ENCODE measurements at places on chromosomes 5 and 9.

DNA sequence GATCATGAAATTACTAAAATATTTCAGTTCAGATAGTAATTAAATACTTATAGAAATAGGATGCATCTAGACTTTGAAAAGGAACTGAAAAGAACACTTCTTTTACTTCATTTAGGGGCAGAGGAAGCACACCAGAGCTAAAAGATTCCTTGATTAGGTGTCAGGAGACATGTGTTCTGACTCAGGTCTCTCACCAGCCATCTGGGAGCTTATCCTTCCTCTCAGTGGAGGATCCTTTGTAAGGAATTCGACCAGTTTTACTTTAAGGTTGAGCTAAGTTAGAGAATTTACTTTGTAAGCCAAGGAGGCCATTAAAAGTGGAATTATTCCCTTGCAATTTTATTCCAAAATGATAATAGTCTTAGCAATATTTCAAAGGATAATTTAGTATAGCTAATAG, 16.7 kb downstream of the VCAN start:
- no peaks in the 10 kb centered on the region for H3K27me3 ChIP-seq
- peak; percentile 16 for DNase-seq
- H3K4me3 ChIP-seq, result no peak overlapping the region
- peaks cover 29% of the 10 kb centered on the region for H3K36me3 ChIP-seq
- no peak overlapping the region for H3K27ac ChIP-seq

DNA sequence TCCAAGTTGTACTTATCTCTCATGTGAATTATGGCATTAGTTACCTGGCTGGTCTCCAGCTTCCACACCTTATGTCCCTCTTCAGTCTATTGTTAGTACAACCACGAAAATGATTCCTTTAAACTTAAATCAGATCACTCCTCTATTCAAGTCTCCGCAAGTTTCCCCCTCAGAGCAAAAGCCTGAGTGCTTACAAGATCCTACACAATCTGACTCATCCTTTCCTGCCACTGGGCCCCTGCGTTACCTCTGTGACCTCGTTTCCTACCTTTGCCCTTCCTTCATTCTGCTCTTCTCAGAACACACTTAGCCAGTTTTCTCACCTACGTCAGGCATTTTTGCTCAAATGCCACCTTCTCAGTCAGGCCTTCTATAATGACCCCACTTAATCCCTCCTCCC, 45.1 kb upstream of the GLIS3 start:
- H3K27ac ChIP-seq, result no peak overlapping the region
- H3K27me3 ChIP-seq, result no peaks in the 10 kb centered on the region
- DNase-seq, result no peak
- no peak overlapping the region for H3K4me3 ChIP-seq

DNA sequence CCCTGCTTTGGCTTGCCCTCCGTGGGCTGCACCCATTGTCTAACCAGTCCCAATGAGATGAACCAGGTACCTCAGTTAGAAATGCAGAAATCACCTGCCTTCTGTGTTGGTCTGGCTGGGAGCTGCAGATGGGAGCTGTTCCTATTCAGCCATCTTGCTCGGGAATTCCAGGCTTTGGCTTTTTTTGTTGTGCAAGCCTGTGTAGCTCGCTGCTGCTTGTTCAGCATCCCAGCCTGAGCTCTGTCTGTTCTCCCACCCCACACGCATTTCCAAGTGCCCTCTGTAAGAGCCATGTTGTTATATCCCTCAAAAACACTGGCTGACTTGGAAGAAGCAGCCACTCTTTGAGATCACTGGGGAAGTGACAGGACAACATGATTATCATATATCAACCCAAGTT, 101.6 kb upstream of the DPYSL3 start:
- no peak overlapping the region for H3K27ac ChIP-seq
- DNase-seq, result no peak
- no peaks in the 10 kb centered on the region for H3K4me1 ChIP-seq

GRCh38 chr5:87258507-87258906, 9.2 kb upstream of the RASA1 start:
- H3K36me3 ChIP-seq, result no peaks in the 10 kb centered on the region
- H3K27ac ChIP-seq, result no peak overlapping the region
- no peak for DNase-seq
- H3K27me3 ChIP-seq, result peaks cover 3% of the 10 kb centered on the region
- no peaks in the 10 kb centered on the region for H3K4me1 ChIP-seq
- no peak overlapping the region for H3K4me3 ChIP-seq

DNA sequence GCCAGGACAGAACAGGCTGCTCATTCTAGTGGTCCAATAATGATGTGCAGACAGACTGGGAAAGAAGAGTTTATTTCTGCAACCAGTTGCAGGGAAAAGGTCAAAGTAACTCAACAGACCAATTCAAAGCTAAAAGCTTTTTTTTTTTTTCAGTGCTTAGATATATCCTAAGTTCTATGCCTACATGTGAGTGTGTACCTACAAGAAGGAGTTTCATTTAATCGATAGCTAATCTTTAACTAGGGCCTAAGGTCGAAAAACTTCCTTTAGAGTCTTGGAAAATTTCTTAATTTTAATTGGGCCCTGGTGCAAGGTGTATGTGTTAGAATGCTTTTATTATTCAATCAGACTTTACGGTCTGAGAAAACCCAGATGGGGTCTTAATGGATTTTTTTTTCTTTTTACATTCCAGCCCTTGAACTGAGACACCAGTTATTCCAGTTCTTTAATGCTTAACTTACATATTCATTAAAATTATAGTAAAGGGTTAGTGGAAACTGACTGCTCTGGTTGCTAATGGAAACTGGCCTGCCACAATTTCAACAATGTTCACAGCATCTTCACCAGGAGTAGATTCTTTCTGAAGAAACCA, 365.3 kb downstream of the MTRR start:
- H3K4me1 ChIP-seq, result no peaks in the 10 kb centered on the region
- no peaks in the 10 kb centered on the region for H3K36me3 ChIP-seq
- no peak overlapping the region for H3K4me3 ChIP-seq
- no peak for DNase-seq
- H3K27ac ChIP-seq, result no peak overlapping the region

DNA sequence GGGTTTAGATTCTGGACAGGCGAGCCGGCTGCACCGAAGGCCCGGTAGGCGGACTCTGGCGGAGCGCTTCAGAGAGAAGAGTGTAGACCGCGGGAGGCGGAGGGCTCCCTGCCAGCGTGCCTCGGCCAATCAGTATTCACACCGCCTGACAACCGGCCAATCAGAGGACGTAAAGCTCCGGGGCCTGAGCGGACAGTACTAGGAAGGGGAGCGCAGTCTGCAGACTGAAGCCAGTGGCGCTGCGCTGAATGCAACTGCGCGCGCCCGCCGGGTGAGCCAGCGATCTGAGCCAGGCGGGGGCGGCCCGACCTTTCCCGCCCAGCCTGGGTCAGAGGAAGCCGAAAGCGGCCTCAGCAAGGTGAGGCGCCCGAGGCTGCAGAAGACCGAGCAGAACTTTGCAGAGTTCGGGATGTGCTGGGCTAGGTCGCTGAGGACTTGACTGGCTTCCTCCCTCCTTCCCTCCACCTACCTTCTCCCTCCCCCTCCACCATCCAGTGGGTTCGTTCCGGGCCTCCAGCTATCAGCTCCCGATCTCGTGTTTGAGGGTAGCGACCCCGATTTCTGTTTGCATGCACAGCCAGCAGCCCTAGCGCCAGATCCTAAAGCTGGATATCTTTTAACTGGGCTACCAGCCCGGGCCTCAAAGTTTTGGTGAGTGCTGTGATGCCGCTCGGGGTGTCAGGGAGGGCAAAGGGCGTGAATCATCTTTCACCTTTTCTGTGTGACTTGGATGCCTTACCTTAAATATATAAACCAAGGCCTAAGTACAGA, at the start of gene DMRT2:
DMRT2 (plus strand) TSS at position 233 of the 771 bp plus-strand sequence. CDS start 1,257 bp downstream, outside the sequence.
- peak within 1 kb of the TSS; percentile 51 for H3K4me3 ChIP-seq
- peak; percentile 99 for DNase-seq
- H3K4me1 ChIP-seq, result peaks cover 56% of the 10 kb centered on the region
- H3K36me3 ChIP-seq, result peaks cover 11% of the 10 kb centered on the region
- peaks cover 78% of the 10 kb centered on the region for H3K27me3 ChIP-seq

- H3K27ac ChIP-seq, result no peak overlapping the region
- no peak overlapping the region for H3K4me3 ChIP-seq
- no peaks in the 10 kb centered on the region for H3K4me1 ChIP-seq
Observed at GRCh38 chr5:41636605-41637004, 126.2 kb upstream of the PLCXD3 start.

DNA sequence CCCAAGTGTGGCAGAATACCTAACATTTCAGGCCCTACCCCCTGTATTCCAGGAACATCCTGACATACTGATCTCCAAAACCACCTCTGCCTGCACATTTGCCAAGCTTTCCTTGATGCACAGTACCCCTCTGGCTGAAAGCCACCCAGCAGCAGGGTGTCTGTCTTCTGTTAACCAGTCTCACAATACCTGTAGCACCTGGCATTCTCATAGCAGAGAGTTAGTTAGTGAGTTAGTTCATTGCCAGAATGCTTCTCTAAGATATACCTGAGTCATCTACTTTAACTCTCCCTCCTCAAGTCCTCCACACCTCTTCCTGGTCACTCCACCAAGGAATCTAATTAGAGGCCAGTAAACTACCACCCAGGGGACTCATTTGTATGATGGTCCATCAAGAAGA, 46.1 kb upstream of the IL7R start:
- H3K4me3 ChIP-seq, result no peak overlapping the region
- no peak for DNase-seq
- no peaks in the 10 kb centered on the region for H3K4me1 ChIP-seq
- H3K27ac ChIP-seq, result no peak overlapping the region
- H3K36me3 ChIP-seq, result no peaks in the 10 kb centered on the region
- H3K27me3 ChIP-seq, result no peaks in the 10 kb centered on the region

DNA sequence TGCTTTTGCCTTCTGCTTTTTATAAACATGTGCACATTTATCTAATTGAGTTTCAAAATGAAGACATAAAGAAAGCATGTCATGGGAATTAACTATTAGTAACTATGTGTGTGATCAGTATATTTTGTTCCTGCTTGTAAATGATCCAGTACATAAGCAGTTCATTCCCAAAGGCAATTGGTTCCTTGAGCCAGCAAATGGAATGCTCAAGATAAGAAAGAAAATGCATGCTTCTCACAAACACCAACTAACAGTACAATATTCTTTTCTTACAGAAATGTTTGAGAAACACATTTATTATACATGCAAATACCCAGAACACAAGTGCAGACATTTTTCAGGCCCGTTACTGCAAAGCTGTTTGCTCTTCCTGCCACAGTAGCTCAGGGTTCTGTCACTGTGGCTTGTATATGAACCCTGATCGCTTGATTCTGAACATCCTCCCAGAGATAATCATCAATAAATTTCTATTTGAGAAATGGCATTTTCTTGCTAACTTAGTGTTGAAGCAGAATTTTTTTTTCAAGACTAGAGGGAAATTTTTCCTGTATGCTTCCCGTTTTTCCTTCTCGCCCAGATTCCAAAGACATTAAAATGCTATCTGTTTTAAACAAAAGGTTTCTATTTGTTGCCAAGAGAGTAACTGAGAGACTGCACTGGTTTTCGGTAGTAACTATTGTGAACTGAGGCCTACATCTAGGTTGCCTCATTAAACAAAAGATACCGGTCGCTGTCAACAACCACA, 1.9 kb downstream of the GNAQ start:
- H3K27me3 ChIP-seq, result no peaks in the 10 kb centered on the region
- DNase-seq, result peak; percentile 28
- peak overlapping the region; percentile 79 for H3K27ac ChIP-seq
- H3K36me3 ChIP-seq, result no peaks in the 10 kb centered on the region
- H3K4me3 ChIP-seq, result peak overlapping the region; percentile 77

GRCh38 chr9:105114964-105115728, 129.3 kb upstream of the SLC44A1 start:
- H3K4me3 ChIP-seq, result no peak overlapping the region
- peak; percentile 64 for DNase-seq
- H3K27ac ChIP-seq, result peak overlapping the region; percentile 51
- peaks cover 31% of the 10 kb centered on the region for H3K4me1 ChIP-seq
- H3K27me3 ChIP-seq, result no peaks in the 10 kb centered on the region

DNA sequence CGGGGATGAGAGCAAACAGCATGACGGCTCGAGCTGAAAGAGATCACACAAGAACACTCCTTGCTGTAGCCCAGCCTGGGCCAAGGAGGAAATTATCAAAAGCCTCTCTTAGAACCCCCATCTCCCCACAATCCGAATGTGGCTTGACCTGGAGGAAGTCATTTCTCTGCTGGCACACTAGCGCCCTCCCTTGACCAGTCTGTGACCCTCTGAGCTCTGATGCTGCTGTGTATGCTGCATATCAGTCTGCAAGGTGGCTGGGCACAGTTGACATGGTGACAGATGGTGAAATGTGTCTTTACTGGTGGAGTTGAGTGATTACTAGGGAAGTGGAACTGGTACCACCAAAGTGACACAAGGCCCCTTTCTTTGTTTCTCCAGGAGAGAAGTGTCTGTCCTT, 3.3 kb downstream of the SLC46A2 start:
- peaks cover 23% of the 10 kb centered on the region for H3K27me3 ChIP-seq
- H3K4me1 ChIP-seq, result peaks cover 10% of the 10 kb centered on the region
- no peak overlapping the region for H3K27ac ChIP-seq
- DNase-seq, result no peak
- H3K4me3 ChIP-seq, result no peak overlapping the region
- H3K36me3 ChIP-seq, result no peaks in the 10 kb centered on the region

GRCh38 chr5:38443390-38443789, 113.1 kb downstream of the LIFR start:
- H3K27ac ChIP-seq, result no peak overlapping the region
- no peaks in the 10 kb centered on the region for H3K27me3 ChIP-seq
- no peak overlapping the region for H3K4me3 ChIP-seq
- no peaks in the 10 kb centered on the region for H3K36me3 ChIP-seq
- peaks cover 27% of the 10 kb centered on the region for H3K4me1 ChIP-seq

- peaks cover 9% of the 10 kb centered on the region for H3K36me3 ChIP-seq
- DNase-seq, result no peak
- H3K4me1 ChIP-seq, result no peaks in the 10 kb centered on the region
- no peak overlapping the region for H3K27ac ChIP-seq
- H3K27me3 ChIP-seq, result no peaks in the 10 kb centered on the region
Observed at GRCh38 chr5:154971501-154971900, 30.6 kb downstream of the MRPL22 start.

DNA sequence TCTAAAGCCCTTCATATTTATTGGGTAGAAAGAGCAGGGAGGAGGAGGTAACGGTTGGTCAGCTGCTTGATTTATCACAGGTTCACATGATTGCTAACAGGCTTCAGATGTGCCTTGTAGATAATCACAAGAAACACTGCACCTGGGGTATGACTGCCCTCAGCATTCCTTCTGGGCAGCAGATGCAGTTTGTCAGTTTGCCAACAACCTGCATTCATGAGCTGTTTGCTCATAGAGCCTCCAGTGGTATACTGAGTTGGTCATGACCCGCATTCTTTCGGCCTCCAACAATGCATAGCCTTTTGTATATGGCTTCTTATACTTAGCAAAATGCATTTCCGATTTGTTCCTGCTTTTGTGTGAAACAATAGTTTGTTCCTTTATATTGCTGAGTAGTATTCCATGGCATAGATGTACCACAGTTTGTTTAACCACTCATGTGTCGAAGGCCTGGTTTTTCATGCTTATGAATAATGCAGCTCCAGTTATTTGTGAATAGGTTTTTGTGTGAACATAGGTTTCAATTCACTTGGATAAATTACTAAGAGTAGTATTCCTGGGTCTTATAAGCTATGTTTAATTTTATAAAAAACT, 83.6 kb downstream of the ARHGEF28 start:
- no peaks in the 10 kb centered on the region for H3K27me3 ChIP-seq
- no peak overlapping the region for H3K4me3 ChIP-seq
- H3K27ac ChIP-seq, result no peak overlapping the region
- no peak for DNase-seq
- no peaks in the 10 kb centered on the region for H3K4me1 ChIP-seq
